Karpas-422 (cell line): ENCODE measurements at places on chromosomes 6 and 20. TPM values are rescaled to one million over a fixed set of nuclear protein-coding genes. Genes with fewer than 3 reads are reported as not detected.

- H3K27me3 ChIP-seq: no peaks in the 10 kb centered on the region
- H3K4me3 ChIP-seq: no peak overlapping the region
- no peak overlapping the region for H3K27ac ChIP-seq
- no peak for DNase-seq
- no peaks in the 10 kb centered on the region for H3K4me1 ChIP-seq
These were observed 20.5 kb downstream of the BPIFA2 start for GRCh38 chr20:33188421-33188820.

DNA sequence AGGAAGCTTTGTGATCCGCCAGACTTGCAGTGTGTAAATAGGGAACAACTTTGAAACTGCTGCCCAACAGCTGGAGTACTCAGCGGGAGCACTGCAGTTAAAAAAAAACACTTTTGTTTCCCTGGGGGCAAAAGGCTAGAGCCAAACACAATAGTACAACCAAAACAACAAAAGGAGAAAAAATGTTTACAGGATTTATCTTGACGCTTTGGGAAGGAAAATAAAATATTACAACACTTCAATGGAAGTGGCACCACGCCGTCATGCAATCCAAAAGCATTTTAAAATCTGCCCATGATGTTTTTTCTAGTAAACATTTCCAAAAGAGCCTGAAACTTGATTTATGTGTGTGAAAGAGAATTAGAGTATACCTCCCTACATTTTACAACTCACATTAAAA, 26.0 kb downstream of the PTPRK start:
- H3K4me1 ChIP-seq: no peaks in the 10 kb centered on the region
- no peaks in the 10 kb centered on the region for H3K36me3 ChIP-seq
- H3K27me3 ChIP-seq: no peaks in the 10 kb centered on the region

The CAPN11 gene
- not detected in 2 replicates for total RNA-seq

The STMND1 gene
- total RNA-seq: not detected in 2 replicates

The RGL2 gene
- total RNA-seq: 35.1 and 47.2 TPM in 2 replicates
